Stimulated activated CD4-positive, alpha-beta T cell treated with anti-CD3 and anti-CD28 coated beads, Interleukin-2, amount 100 ng/mL, for 48 hours (primary cell): ENCODE measurements at places on chromosomes 1 and 21.

GRCh38 chr1:81208441-81208840 is 592.3 kb upstream of the ADGRL2 start:
- DNase-seq: no peak

DNA sequence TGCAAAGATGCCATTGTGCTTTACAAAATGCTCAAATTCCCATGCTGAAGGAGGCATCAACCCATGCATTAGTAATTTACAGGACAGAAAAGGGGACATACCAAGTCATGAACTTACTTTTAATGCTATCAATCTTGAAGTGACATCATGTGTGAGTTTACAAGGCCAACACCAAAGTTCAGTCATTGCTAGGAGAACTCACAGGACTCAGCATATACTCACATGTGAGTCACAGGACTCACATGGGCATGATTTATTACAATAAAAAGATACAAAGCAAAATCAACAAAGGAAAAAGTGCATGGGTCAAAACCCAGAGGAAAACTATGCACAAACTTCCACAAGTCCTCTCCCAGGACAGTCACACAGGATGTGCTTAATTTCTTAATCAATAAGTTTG is 1656.0 kb downstream of the MRPL39 start:
- DNase-seq: no peak

DNA sequence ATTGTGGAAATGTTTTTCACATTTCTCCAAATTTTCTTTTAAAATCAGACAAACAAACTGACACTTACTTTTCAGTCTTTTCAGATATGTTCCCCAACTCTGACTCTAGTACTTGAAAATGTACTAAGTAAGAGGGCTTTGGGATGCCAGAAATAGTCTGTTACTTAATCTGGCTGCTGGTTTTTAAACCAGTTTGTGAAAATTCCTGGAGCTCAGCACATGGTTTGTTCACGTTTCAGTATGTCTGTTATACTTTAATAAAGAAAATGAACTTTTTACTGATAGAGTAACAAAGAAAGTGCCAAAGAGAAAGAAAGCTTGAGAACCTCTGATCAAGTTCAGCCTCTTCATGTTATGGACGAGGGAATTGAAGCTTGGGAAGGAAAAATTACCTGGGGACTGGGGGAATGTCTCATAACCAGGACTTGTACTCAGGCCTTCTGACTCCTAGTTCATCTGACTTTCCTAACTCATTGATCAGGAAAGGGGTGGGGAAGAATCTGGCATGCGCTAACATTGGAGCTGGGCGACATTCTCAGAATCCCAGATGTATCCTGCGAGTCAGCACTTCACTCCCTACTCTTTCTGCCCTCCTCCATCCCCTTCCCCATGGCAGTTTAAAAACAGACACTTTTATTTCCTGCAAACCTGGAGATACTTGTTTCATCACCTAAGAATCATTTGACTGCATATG is 30.8 kb upstream of the DNAJC6 start:
- DNase-seq: no peak

GRCh38 chr1:37391211-37392011 is 83.0 kb upstream of the ZC3H12A start:
- no peak for DNase-seq

GRCh38 chr1:46643368-46643775 is 24.8 kb downstream of the ATPAF1 start:
- DNase-seq: no peak
